Urothelium cell line (cell line): ENCODE measurements at places on chromosomes 1 and 21.

GRCh38 chr1:231233735-231234417 is 7.1 kb upstream of the GNPAT start:
- no peak for DNase-seq

GRCh38 chr1:100511058-100511457 is 26.9 kb upstream of the GPR88 start:
- DNase-seq: no peak

GRCh38 chr1:228081578-228082213 is 812 bp upstream of the ARF1 start:
- peak; percentile 30 for DNase-seq

GRCh38 chr1:56236688-56237087 is 342.7 kb downstream of the PLPP3 start:
- DNase-seq: no peak

DNA sequence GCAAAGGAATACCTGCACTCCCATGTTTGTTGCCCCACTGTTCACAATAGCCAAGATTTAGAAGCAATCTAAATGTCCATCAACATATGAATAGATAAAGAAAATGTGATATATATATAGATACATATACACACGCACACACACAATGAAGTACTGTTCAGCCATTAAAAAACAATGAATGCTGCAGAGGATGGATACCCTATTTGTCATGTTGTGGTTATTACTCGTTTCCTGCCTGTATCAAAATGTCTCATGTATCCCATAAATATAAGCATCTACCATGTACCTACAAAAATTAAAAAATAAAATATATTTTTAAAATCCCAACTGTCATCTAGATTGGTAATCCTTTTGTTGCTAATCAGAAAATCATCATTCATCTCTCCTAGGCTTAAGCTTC is 634.8 kb upstream of the ADGRL2 start:
- DNase-seq: no peak

- DNase-seq: peak; percentile 82
Observed at GRCh38 chr1:151993734-151994496, at the start of gene S100A10. S100A10 (minus strand) TSS chr1:151993859; CDS start chr1:151986230, 7,629 bp downstream.

DNA sequence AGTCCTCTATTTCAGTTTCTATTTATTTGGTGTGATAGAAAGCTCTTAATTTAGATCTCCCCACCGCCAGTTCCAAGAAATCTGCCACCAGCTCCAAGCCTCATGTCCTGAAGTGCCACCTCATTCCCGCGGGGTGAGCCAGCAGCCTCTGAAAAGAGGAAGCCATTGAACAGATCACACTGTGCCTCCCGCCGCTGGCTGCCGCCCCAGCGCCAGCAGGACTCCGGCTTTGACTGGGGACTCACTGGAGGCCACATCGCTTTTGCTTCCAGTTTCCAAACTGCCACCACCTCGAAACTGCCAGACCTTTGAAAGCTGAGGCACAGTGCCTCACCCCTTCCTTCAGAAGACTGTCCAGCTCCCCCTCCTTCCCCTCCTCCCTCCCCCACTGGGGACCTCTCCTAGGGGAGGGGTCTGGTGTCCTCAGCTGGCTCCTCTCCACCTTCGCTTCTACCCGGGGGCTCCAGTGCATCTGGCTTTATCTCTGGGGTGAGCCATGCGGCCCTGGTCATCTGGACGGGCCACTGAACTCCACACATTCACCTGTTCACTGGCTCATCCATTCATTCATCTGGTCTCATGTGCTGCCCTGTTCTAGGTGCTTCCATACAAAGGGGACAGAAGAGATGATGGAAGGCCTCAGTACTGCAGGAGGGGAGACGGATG is 58.9 kb downstream of the VPS26C start:
- no peak for DNase-seq

- peak; percentile 73 for DNase-seq
Observed at GRCh38 chr1:35717911-35718476, 690 bp downstream of the C1orf216 start.

GRCh38 chr1:157878059-157878458 is 36.5 kb upstream of the CD5L start:
- peak; percentile 55 for DNase-seq

DNA sequence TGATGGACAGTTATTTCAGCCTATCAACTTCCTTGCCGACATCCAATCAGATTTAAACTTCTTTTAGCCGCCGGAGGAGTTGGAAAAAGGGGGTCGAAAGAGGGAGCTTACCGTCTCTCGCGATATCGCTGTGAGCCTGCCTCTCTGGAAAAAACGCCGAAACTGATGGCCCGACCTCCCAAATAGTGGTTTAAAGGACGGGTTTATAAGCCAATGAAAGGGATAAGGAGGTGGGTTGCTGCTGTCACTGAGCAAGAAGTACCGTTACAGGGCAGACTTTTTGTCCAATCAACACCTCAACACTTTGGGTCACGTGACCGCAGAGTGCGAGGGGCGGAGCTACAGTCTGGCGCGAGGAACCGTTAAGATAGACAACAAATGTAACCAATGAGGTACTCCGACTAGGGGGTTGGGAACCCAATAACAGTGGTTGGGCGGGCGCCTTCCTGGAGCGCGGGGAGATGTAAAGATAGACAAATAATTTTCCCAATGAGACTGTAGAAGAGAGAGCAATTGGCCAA is at the start of gene RBM15:
Gene RBM15, plus strand, starts transcription at position 492 of the 521 bp plus-strand sequence. Its CDS starts 29 bp downstream, at position 521.
- peak; percentile 99 for DNase-seq

GRCh38 chr1:203026666-203027663 is 674 bp downstream of the PPFIA4 start:
- DNase-seq: peak; percentile 7

DNA sequence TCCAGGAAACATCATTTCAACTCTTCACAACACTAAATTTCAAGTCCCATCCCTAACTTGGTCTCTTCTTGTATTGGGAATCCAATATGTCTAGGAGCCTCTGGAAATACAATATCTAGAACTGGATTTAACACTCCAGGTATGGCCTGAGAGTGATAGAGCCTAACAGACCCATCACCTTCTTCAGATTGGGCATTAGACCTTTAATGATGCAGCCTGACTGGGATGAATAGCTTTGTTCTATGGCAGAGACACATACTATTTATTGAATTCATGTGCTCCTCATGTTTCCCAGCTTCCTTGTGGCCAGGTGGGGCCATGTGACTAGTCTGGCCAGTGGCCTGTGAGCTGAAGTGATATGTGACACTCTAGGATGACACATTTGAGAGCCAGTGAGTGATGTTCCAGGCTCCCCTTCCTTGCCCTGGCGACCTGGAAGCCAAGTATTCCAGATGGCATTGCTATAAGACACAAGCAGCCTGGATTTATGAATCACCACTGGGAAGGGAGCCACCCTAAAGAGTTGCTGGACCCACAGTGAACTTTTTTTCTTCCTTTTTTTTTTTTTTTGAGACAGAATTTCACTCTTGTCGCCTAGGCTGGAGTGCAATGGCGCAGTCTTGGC is 31.0 kb upstream of the POU3F1 start:
- no peak for DNase-seq

GRCh38 chr1:93905051-93905450 is 4.2 kb downstream of the GCLM start:
- DNase-seq: no peak

GRCh38 chr1:225617479-225617878 is 35.4 kb downstream of the ENAH start:
- DNase-seq: no peak

DNA sequence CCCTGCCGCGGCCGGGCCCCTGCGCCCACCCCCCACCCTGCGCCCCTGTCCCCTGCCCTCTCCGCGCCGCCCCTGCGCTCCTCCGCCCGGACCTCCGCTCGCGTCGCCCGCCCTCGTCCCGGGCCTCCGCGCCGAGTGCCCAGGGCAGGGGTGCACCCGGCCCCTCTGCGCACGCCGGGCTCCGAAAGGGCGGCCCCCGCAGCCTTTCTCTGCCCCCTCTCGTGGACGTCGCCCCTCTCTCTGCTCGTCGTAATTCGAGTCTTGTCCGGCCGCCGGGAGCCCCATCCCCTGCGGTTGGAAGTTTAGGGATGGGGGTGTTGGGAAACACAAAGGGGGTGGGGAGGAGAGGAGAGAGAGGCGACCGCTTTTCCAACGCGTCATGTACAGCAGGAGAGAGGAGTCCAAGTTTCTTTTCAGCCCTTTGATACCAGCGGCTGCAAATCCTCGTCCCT is 407 bp downstream of the GALNT2 start:
- DNase-seq: no peak

GRCh38 chr1:179447489-179447888 is 81.7 kb downstream of the AXDND1 start:
- peak; percentile 4 for DNase-seq

DNA sequence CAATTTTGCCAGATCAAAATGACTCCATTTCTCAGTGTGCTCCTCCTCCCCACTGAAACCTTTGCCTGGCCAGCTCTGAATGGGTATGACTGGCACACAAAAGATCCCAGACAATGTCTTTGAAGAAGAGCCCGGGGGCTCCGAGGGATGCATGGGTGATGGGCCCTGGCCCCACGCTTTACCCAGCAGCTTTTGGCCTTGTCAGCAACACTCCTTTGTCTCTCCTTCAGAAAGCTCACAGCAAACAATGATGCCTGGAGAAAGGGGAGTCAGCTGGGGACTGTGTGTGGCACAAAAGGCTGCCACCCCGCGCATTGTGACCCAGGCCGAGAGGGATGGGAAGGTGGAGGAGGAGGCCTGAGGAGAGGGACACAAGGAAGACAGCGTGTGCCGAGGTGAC is 45.9 kb downstream of the PLXNA2 start:
- no peak for DNase-seq

- no peak for DNase-seq
Observed at GRCh38 chr1:5119366-5120234, 465.2 kb downstream of the AJAP1 start.

GRCh38 chr1:7783178-7783711 is 846 bp upstream of the PER3 start:
- DNase-seq: peak; percentile 82

- DNase-seq: peak; percentile 66
Observed at GRCh38 chr1:21490774-21491487, 18.3 kb upstream of the ALPL start.

DNA sequence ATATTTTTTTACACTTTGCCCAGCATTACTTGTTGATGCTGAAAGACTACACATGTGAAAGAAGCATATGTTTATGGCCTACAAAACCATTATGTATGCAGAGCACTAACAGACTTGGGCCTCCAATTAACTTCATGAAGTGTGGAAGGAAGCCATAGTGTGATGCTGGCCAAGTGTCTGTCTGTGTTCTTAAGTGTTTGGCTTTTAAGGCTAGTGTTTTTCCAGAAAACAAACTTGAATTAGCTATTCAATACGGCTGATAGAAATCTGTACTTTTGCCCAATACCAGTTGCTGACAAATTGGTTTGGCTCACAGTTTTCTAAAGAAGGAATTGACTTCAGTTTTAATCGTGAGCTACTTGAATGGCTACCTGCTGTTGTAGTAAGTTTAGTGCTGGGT is 136.1 kb downstream of the ADGRL2 start:
- DNase-seq: no peak

DNA sequence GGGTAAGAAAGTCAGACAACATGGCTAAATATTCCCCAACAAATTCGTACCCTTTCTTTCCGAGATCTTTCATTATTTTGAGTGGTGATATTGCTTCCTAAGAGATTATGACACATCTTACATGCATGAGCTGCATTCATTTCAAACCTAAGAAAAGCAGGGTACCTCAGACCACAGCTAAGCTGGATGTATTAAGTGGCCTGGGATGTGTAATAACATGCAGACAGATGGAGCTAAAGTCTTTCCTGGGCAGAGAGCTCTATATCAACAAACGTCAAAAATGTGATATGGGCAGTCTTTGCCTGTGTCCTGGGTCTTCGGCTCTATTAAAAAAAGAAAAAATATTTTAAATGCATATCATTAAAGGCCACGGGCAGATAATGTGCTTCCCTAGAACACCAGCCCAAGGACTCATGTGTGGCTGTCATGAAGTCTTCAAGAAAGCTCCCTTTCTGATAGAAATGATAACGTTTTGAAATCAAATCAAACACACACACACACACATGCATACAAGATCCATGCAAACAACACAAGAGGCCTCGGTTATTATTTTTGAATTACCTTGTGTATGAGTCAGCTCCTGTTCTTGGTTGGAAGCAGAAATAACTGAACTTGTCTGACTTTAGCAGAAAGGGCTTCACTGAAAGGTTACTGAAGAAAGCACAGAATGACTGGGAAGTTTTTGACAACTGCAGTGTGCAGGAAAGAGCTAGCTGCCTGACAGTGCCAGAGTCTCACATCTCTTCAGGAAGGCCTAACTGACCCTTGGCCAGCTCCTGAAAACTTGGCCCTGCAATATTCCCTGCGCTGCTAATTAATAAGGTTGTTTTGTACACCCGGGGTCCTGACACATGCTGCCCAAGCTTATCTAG is 231.2 kb downstream of the DSCAM start:
- no peak for DNase-seq

DNA sequence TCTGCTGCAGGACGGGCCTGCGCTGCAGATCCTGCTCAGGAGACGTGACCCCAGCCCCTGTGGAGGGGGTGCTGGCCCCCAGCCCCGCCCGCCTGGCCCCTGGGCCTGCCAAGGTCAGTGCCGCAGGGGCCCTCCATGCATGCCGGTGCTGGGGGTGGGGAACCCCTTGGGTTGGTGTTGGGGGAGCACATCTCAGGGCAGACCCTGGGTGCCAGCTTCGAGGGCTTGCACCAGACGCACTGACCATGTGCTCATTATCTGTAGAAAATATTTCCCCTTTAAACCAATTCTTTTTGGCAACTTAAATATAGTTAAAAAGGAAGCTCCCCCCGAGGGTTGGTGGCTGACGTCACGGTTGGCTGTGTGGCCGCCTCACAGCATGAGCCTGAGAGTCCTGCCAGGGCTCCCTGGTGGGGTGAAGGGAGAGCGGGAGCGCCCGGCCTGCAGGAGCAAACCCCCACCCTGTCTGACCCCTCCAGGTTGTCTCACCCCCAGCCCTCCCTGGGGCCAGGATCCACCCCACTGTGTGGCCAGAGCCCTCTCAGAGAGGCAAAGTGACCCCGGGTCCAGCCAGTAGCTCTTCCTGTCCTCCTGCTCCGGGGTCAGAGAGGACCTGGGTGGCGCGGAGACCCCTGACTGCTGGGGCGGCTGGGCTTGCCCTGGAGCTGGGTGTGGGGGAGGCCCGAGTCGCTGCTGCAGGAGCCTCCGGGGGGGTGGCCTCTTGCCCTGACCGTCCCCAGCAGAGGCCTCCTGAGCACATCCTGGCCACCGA is 5.3 kb upstream of the PFKL start:
- no peak for DNase-seq

DNA sequence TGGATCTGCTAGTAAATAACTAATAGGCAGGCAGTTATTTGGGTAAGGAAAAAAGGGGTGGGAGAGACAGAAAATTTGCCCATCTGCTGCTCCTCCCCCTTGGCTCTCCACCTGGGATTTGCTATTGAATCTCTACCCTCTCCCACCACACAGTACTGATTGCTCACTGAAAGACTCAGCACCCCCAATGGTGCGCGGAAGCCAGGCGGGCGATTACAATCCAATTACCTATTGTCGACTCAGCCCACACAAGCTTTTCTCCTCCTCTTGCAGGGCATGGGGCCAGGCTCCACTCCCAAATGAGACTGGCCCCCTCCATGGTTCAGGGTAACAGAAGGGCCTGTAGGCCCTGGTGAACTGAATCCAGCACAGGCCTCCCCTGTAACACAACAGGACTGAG is 2.7 kb upstream of the HMGN2 start:
- no peak for DNase-seq

- no peak for DNase-seq
Observed at GRCh38 chr1:156992215-156992614, 53.3 kb downstream of the ARHGEF11 start.
